ENCODE measurements at places on chromosomes 5 and 9. TPM values are rescaled to one million over a fixed set of nuclear protein-coding genes. Genes with fewer than 3 reads are reported as not detected.
A peak's percentile ranks its signal among the peaks of the same experiment; 100 is the strongest.

- DNase-seq: no peak
Measured at GRCh38 chr9:134960701-134961181, 43.0 kb upstream of the FCN1 start.

Gene ZCCHC7
- 43.2 TPM for total RNA-seq

DNA sequence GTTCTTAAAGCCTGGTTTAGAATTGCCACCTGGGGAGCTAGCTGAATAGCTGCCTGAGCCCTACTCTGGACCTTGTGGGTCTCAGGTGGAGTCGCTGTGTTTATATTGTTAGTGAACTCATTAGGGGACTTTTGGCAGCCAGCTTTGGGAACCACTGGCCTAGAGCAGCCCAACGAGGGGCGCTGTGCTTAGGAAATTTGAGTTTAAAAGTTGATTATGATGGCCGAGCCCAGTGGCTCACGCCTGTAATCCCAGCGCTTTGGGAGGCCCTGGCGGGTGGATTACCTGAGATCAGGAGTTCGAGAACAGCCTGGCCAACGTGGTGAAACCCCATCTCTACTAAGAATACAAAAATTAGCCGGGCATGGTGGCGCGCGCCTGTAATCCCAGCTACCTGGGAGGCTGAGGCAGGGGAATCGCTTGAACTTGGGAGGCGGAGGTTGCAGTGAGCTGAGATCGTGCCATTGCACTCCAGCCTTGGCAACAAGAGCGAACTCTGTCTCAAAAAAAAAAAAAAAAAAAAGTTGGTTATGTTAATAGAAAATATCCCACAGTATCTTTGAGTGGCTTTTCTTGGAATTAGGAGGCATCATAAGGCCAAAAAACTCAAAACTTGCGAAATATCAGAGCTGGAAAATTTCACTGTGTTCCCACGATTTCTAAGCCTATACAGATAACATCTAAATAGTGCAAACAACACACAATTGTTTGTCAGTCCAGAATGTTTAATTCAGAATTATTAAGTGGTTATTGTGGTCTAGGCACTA lies 809 bp downstream of the MCCC2 start:
- H3K36me3 ChIP-seq: no peaks in the 10 kb centered on the region
- H3K4me1 ChIP-seq: peaks cover 17% of the 10 kb centered on the region
- H3K27ac ChIP-seq: peak overlapping the region; percentile 90
- H3K27me3 ChIP-seq: no peaks in the 10 kb centered on the region

GRCh38 chr5:156328161-156328560 lies 1.2 kb downstream of the SGCD start:
- DNase-seq: no peak
- no peak overlapping the region for H3K27ac ChIP-seq
- H3K36me3 ChIP-seq: no peaks in the 10 kb centered on the region
- H3K4me3 ChIP-seq: no peak overlapping the region
- H3K4me1 ChIP-seq: no peaks in the 10 kb centered on the region

Gene PCDH1
- total RNA-seq: 19.2 TPM

Gene FANCC
- total RNA-seq: 9.9 TPM

- H3K36me3 ChIP-seq: no peaks in the 10 kb centered on the region
- H3K4me1 ChIP-seq: no peaks in the 10 kb centered on the region
Measured at GRCh38 chr9:1490341-1491232, 440.4 kb downstream of the DMRT2 start.

GRCh38 chr5:37851305-37851704 lies 11.5 kb upstream of the GDNF start:
- H3K4me3 ChIP-seq: no peak overlapping the region
- no peaks in the 10 kb centered on the region for H3K36me3 ChIP-seq
- DNase-seq: no peak
- no peaks in the 10 kb centered on the region for H3K4me1 ChIP-seq

GRCh38 chr5:149961186-149961685 lies 678 bp downstream of the SLC26A2 start:
- DNase-seq: no peak
- H3K27me3 ChIP-seq: no peaks in the 10 kb centered on the region
- peak overlapping the region; percentile 87 for H3K4me3 ChIP-seq
- peak overlapping the region; percentile 58 for H3K27ac ChIP-seq
- H3K4me1 ChIP-seq: peaks cover 17% of the 10 kb centered on the region

- H3K4me3 ChIP-seq: no peak overlapping the region
- peaks cover 89% of the 10 kb centered on the region for H3K36me3 ChIP-seq
- H3K27ac ChIP-seq: no peak overlapping the region
- no peaks in the 10 kb centered on the region for H3K27me3 ChIP-seq
- no peak for DNase-seq
- H3K4me1 ChIP-seq: no peaks in the 10 kb centered on the region
Measured at GRCh38 chr5:157371655-157372471, 88.2 kb upstream of the NIPAL4 start.

Gene TMC1
- not detected for total RNA-seq

Gene DBH
- not detected for total RNA-seq

GRCh38 chr5:85921590-85921989 lies 696.2 kb upstream of the COX7C start:
- no peak overlapping the region for H3K4me3 ChIP-seq
- H3K36me3 ChIP-seq: no peaks in the 10 kb centered on the region
- H3K27me3 ChIP-seq: no peaks in the 10 kb centered on the region

DNA sequence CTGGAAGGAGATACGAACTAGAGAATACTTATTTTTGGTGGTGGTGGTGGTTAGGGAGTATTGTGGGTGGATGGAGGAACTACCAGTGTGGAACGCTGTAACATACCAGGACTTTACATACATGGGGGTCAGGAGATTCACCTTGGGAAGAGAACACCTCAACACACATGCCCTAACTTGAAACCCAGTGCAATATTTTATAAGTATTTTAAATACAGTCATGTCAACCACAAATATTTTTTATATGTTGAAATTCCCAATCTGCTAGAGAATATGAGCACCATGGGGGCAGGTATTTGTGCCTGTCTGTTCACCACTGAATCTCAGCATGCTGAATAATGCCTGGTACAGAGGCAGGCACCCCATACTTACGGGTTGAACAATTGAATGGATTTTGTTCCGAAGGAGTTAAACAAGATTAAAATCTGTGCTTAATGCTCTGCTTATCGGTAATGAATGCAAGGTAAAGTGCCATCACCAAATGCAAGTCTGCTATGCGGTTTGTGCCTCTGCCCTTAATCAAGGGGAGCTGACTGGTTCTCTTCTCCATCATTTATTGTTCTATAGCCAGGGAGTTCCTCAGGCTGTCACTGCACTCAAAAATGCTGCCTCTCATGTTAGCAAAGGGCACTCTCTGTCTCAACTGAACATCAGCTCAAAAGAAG lies 65.3 kb downstream of the RASEF start:
- H3K4me1 ChIP-seq: no peaks in the 10 kb centered on the region
- H3K27ac ChIP-seq: no peak overlapping the region
- DNase-seq: no peak

Gene OBP2B
- not detected for total RNA-seq

Gene HAVCR1
- total RNA-seq: 7.2 TPM
